Tongue (tissue), 3 donors: ENCODE measurements at places on chromosomes 12 and 14. TPM values are rescaled to one million over a fixed set of nuclear protein-coding genes. Genes with fewer than 3 reads are reported as not detected.

DNA sequence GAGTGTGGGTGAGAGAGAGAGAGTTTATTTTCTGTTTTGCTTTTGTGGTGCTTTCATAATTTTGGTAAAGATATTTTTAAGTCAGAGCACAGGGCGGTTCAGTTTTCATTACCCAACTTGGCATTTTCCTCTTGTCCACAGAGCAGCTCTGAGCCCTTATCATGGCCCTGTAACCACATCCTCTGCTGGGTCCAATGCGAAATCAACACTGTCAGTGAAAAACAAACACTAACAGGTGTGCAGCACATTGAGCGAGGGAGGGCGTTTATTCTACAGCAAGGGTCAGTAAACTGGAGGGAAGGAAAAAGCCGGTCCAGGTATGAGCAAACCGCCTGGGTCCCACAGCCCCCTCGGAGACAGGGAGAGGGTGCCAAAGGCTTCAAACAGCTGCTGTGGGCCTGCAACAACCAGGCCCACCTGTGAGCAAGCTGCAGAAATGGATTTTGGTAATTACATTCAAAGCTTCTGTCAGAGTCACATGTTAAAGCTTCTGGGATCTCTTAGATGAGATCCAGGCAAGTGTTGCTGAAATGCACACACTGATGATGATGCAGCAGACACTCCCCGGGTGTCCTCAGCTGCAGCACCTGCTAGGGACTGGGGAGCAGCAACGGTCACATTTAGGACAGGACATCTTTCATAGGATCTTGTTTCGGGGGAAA, 132.7 kb upstream of the DYRK2 start:
- DNase-seq: peak; percentile 79

DNA sequence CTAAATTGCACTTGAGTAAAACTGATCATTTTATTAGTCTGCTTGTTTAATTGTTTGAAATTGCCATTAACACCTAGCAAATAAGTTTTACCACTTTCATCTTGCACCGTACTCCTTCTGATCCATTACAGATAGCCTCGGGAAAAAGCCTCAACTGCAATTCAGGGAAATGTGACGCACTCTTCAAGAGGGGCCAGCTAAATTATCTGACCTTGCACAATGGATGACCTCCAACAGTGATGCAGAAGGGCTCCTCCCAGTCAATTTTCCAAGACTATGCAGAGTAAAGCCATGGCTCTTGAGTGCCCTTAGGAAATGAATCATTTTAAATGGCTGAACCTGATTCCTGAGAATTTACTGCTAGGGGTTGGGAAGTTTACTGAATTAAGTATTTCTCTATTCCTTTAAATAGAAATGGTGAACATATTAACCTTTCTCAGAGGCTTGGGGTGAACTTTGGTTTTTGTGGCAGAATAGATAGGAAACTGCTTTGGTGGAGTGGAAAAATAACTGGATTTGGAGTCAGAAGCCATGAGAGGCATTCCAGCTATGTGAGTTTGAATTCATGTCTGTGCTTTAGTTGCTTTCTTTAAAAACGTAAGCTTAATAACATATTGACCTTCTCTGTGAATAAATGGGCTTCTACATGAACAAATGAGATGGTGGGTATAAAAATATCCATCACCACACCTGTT, 64.8 kb upstream of the OVCH1 start:
- no peak for DNase-seq

The RPL10L gene
- not detected for total RNA-seq

The PHC1 gene
- 37.2 TPM for total RNA-seq

The ATG2B gene
- total RNA-seq: 32.4 TPM

The ALX1 gene
- 2.7 TPM for total RNA-seq

The IGFBP6 gene
- 251 TPM for total RNA-seq
